Stimulated activated CD4-positive, alpha-beta T cell treated with anti-CD3 and anti-CD28 coated beads, Interleukin-12 subunit alpha, Interleukin-12 subunit beta, amount 100 ng/mL, for 4 hours (primary cell): ENCODE measurements at places on chromosomes 2 and 18.

DNA sequence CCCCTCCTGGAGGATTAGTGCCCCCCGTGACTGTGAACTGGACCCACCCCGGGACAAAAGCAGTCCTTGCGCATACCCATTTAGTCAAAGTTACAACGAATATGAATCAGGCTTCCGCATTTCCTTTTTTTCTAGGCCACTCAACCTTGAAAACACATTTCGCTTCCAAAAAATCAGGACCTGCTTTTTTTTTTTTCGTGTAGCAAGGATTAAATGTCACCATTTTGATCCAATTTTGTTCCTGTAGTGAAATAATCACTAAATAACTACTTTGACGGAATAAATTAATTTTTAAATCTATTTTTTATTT lies 464 bp upstream of the FTCDNL1 start:
- DNase-seq = no peak

- no peak for DNase-seq
Observed at GRCh38 chr18:22913861-22914260, 19.3 kb upstream of the RBBP8 start.

GRCh38 chr2:86135653-86136052 lies 29.6 kb downstream of the PTCD3 start:
- no peak for DNase-seq

DNA sequence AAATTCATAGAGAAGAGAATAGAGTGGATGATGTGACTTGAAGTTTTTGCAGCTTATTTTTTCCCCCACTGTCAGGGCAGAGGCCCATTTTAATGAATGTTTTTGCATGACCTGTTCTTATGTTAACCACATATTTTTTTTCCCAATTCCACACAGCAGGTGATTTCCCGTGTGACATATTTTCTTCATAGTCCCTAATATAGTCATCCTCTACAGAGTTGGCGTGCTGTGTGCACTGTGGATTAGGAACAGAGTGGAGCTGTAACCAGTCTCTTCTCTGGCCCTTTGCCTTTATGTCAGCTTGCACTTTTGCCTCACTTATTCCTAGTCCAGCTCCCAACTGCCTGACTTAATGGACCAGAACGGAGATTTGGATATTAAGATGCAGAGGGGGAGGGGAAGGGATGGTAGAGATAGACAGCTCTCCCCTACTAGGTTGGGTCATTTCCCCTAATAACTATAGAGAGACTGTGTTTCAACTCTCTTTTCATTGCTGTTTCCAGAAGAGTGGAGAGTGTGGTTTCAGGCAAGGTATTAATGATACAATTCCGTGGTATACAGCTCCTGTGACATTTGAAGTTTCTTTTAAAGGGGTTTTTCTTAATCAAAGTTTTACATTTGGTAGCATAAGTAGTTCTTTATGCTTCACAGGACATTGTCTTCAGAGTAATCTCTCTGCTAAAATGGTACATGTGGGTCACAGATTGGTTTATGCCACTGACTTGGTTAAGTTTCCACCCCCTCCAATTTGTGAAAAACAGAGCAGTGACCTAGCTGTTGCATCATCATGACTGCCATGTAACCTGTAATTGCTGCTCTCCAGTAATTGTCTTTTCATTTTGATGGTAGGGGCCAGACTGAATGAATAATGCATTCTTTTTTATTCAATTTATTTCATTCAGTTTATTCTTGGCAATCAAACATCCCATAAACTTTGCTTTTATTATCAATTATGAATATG lies 161.3 kb downstream of the HAUS1 start:
- DNase-seq = no peak

- no peak for DNase-seq
Observed at GRCh38 chr18:24189007-24189528, 50.2 kb downstream of the CABYR start.

GRCh38 chr2:121196132-121196848 lies 88.7 kb downstream of the TFCP2L1 start:
- no peak for DNase-seq

GRCh38 chr18:11153097-11153496 lies 3.7 kb upstream of the PIEZO2 start:
- no peak for DNase-seq

GRCh38 chr2:191374366-191374765 lies 129.2 kb downstream of the MYO1B start:
- no peak for DNase-seq
